EL (cell line): ENCODE measurements at places on chromosomes 13 and 19.

- no peak for DNase-seq
These were observed 103.9 kb downstream of the DOCK9 start for GRCh38 chr13:98874029-98874397.

DNA sequence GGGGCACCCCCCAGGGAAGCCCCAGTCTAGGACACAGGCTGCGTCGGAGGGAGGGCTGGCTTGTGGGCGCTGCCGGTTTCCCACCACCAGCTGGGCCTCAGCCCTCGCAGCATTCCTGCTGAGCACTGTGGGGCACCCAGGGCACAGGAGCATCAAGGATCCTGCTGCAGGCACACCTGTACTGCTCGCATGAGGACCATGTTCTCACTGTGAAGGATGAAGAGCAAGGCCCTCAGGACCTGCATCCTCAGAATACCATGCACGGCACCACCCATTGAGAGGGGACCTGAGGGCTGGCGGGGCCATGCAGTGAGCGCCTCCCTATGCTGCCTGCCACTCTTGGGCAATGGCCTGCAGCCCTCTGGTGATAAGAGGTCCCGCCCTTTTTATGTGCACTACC, 31.4 kb downstream of the TUBA3C start:
- DNase-seq = no peak

DNA sequence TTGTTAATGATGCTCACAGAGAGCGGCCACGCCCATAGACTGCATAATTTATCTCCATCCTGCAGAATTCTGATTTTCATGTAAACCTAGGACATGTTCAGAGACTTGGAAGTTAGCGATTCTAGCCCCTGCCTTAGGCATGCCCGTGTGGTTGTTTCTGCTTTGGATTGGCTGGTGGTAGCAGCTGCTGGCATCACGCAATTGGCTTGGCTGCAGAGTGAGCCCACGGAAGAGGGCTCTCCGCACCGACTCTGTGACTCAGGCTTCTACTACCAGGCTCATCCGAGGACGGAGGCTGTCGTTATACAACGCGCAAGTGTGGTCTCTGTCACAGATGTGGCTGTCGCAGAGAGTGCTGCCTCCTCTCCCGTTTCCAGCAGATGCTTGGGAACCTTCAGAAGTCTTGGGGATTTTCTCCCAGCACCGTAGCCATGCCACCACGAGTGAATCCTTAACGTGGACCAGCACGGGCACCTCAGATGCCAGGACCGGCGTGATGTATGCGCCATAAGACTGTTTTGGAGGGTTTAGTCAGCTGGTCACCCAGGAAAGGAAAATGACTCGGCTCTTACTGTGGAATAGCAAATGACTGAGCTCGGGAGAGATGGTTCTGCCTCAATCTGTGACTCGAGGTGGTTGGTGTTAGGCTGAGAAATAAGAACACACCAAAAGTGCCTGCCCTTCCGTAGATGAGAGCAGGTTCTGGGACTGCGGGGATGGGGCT, 61.0 kb upstream of the F7 start:
- DNase-seq = peak; percentile 5

- DNase-seq = no peak
These were observed 1.9 kb downstream of the RAB11B start for GRCh38 chr19:8392017-8392591.

- DNase-seq = peak; percentile 46
These were observed 903 bp downstream of the LATS2 start for GRCh38 chr13:21060338-21061028.

DNA sequence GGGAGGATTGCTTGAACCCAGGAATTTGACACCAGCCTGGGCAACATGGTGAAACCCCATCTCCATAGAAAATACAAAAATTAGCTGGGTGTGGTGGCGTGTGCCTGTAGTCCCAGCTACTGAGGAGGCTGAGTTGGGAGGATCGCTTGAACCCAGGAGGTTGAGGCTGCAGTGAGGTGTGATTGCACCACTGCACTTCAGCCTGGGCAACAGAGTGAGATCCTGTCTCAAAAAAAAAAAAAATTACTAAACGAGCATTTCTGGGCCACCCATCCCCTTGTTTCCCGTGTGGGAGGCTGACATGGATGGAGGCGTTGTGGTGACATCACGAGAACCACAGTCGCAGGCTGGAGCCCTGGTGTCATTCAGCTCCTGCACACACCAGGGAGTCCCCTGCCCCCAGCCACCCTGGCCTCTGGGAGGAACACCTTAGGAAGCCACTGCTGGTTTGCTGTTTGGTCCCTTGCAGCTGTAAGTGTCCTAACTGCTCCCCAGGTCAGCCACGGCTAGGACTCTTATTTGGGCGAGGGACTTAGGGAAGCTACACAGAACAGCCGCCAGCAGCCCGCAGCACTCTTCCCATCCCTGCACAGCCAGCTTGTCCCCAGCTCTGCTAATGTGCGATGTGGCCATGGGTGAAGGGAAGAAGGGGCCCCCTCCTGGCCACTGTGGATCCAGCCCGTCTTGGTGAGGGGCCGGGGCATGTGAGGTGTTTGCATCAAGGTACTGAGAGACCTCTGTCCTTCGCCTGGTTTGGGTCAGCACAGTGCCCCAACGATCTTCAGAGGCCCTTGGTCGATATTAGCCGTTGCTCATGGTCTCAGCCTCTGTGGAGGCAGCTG, 12.7 kb downstream of the NKPD1 start:
- DNase-seq = no peak

DNA sequence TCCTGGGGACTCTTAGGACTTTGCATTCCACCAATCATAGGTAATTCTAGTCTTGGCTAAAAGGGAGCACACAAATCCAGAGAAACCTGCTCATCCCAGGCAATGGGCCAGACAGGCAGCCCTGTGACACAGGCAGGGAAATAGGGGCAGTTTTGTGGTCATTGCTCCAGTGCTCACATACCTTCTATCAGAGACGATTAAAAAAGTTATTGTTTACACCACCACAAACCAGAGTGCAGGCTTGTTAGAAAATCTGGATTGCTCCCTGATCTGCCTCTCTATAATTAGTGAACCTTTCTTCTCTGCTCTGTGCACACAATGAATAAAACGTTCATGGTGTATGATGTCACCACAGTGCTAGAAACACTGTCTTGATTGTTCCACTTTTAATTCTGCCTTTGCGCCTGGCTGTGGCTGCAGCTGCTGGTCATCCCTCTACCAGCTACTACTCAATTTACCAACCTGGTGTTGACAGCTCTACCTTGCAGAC, 121.6 kb upstream of the SPATA13 start:
- peak; percentile 48 for DNase-seq

GRCh38 chr19:54792814-54793213, 10.6 kb upstream of the KIR2DL4 start:
- no peak for DNase-seq

DNA sequence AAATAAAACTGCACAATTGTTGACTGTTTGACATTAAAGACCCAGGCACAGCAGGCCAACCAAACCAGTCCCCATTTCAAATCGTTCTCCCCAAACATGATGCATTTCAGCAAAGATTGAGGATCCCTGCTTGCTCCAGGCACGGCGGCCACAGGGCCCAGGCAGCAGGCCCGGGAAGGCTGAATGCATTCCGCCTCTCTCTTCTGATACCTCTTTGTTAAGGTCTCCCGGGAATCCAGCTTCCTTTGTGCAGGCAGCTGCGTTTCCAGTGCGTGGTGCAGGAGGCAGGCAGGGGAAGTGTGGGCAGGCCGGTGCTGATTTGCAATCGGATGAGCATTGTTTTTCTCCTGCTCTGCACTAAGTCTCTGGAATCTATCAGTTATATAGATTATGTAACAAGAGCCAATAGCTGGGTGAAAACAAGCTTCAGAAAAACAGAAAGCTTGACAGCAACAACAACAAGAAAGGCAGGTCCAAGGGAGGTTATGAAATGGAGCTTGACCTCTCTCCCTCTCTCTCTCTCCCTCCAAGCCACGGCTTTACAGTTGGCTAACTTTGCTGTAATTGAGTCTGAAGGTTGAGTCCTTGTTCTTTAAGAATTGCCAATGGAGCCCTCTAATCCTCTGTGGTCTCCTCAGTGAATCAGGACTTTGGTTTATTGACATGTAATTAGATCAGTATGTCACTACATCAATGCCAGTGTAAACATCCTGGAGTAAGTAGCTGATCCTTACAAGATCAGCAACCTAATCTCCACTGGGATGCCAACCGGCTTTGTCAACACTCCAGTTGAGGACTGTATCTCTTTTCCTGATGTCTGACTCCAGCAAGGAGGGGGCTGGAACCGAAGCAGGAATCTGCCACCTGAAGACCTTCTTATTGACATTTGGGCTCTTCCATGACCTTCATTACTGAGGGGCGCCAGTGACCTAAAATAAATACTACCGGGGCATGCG, 338.0 kb downstream of the TEX29 start:
- no peak for DNase-seq

- no peak for DNase-seq
These were observed 353 bp downstream of the ENOX1 start for GRCh38 chr13:43786472-43786765.

- DNase-seq = no peak
These were observed 48.3 kb upstream of the USP29 start for GRCh38 chr19:57071444-57071843.

DNA sequence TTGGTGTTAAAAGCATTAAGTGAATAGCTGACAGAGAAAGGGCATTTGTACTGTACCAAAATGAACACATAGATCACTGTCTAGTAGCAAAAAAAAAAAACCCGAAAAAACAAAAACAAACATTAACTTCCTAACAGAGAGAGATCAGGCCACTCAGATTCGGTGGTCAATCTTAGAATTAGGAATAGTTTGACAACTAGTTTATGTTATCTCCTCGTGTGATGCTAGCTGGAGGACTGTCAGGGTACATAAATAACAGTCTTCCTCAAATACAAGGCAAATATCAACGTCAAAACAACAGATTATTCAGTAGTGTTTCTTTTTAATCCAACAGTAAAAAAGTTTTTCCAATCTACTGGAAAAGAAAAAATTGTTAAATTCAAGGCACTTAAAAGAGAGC, 1.7 kb downstream of the ZMYM5 start:
- no peak for DNase-seq

GRCh38 chr19:29745253-29745652, 30.2 kb upstream of the C19orf12 start:
- no peak for DNase-seq

DNA sequence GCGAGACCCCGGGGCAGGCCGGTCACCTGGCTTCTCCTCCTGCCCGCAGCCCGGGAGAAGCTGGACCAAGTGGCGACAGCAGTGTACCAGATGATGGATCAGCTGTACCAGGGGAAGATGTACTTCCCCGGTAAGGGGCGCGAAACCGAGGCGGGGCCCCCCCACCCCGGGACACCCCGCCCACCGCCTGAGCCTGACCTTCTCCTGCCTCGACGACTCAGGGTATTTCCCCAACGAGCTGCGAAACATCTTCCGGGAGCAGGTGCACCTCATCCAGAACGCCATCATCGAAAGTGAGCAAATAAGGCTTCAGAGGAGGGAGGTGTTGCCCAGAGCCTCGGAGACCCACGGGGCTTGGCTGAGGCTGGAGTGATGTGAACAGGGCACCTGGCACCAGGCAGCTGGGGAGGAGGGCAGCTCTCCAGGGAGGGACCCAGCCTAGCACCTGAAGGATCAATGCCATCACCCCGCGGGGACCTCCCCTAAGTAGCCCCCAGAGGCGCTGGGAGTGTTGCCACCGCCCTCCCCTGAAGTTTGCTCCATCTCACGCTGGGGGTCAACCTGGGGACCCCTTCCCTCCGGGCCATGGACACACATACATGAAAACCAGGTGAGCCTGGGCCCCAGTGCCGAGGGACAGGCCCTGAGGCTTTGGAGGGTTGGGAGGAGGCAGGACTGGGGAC, 629 bp downstream of the IZUMO4 start:
- no peak for DNase-seq

DNA sequence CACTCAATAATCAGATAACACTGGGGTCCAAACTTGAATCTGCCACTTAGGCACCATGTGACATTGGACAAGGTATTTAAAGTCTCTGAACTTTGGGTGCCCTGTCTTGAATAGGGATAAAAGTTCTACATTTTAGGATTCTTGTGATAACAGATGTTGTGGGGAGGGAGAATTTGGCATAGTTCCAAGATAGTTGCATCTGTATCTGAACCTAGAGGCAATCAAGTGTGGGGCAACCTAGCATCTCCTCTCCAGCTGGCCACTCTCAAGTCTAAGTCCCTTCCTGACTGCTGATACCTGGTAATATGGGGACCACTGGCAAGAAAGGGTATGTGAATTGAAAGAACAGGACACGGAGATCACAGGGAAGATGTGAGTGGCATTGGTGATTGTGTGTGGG, 256.1 kb downstream of the FOXO1 start:
- no peak for DNase-seq

- peak; percentile 16 for DNase-seq
These were observed 501 bp downstream of the SIRT2 start for GRCh38 chr19:38898788-38899446.

- DNase-seq = peak; percentile 38
These were observed 15.7 kb downstream of the STK11 start for GRCh38 chr19:1220976-1221903.

GRCh38 chr13:71643448-71643860, 223.6 kb downstream of the DACH1 start:
- DNase-seq = no peak

GRCh38 chr13:106173891-106174610, 361.4 kb downstream of the EFNB2 start:
- no peak for DNase-seq
